Left cardiac atrium (tissue), 4 donors: ENCODE measurements at places on chromosomes 16 and 17. TPM values are rescaled to one million over a fixed set of nuclear protein-coding genes. Genes with fewer than 3 reads are reported as not detected.

PRAC2 gene
- not detected for total RNA-seq

CHST4 gene
- total RNA-seq: not detected

TNFRSF13B gene
- not detected for total RNA-seq

CD300LF gene
- total RNA-seq: 0.41 TPM

CTRB2 gene
- total RNA-seq: not detected

MT1A gene
- total RNA-seq: 19.0 TPM

CCP110 gene
- total RNA-seq: 9.3 TPM

KRT40 gene
- not detected for total RNA-seq

KRT17 gene
- not detected for total RNA-seq

KLHL10 gene
- total RNA-seq: 0.32 TPM

ARHGAP44 gene
- 7.7 TPM for total RNA-seq

SLFN14 gene
- not detected for total RNA-seq

EPX gene
- not detected for total RNA-seq

B9D1 gene
- 7.3 TPM for total RNA-seq

NME1 gene
- 63.8 TPM for total RNA-seq

USP22 gene
- total RNA-seq: 145 TPM

CD300LB gene
- 0.29 TPM for total RNA-seq

GAS2L2 gene
- 1.1 TPM for total RNA-seq
